NCI-H2171 (cell line): ENCODE measurements at places on chromosomes 3 and 15.

- DNase-seq: no peak
Observed at GRCh38 chr3:180358179-180358578, 243.8 kb upstream of the TTC14 start.

DNA sequence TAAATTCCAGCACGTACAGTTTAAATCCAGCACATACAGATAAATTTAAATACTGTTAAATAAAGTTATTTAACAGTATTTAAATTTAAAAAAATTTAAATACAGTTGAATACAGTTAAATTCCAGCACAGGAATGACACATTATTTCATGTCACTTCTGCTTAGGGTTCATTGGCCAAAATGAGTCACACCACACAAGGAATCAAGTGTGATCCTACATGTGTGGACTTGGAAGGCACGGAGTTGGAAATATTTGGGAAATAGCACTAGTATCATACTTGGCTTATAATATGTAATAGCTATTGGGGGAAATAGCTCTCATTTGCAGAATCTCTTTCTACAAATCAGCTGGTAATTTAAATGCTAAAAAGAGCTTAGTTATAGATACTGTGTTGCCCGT lies 10.6 kb downstream of the RAB7A start:
- DNase-seq: no peak

DNA sequence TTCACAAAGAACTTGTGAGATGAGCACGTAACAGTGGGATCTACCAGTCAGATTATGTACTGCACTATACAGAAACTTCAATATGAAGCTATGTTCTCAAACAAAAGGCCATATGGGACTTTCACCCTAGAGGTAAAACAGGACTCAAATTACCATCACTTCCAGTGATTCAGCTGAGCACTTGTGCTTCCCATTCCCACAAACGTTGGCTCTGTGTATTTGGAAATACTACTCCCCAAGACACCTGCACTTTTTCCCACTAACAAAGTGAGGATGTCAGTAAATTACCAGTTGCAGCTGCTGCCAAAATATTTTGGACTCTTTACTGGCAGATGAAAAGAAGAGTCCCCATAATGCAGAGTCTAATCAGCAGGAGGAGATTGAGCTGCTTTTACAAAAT lies 1570.1 kb downstream of the SI start:
- DNase-seq: peak; percentile 1

DNA sequence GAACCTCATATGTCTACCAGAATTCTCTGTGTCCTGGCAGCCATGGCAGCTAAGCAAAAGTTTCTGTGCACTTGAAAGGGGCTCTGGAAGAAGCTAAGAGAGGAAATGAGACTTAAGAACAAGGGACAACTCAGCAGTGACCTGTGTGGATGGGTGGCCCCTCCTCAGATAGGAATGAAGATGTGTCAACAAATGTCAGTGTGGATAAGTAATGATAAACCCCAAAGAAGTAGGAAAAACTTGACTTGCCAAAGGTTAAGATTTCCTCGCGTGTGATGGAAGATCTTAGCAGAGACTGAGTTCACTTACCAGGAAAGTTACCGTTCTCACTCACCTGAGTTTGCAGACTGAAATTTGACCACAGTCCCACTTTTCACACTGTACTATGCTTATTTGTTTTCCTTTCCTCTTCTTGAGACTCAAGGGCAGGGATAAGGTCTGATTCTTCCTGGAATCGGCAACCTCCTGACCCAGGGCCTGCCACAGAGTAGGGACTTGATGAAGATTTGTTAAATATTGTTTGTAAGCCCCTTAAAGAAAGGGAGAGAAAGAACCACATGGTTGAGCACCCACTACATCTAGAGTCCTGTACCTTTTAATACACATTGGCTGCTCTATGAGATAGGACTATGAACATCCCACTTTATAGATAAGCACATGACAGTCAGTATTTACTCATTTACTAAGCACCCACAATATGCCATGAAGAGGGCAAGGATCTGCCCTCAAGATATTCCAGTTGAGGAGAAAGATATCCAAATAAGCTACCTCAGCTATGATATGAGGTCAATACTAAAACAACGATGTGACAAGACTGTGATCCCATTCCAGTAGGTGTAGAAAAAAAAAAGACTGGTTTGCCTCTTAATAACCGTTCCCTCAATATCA lies 7.3 kb upstream of the HRH1 start:
- DNase-seq: no peak

DNA sequence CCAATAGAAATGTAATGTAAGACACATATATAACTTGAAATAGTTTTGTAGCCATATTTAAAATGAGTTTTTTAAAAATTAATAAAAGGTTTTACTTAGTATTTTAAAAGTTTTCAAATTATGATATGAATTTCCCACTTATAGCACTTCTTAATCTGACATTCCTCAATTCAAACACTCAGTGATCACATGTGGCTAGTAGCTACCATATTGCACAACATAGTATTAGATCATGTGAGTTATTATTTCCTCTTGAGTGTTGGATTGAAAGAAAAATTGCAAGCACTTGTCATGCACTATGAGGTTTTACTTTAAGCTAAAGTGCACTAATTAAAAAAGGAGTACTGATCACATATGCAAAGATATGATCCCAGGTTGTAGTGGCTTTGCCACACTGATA lies 453.4 kb upstream of the ROBO2 start:
- no peak for DNase-seq

DNA sequence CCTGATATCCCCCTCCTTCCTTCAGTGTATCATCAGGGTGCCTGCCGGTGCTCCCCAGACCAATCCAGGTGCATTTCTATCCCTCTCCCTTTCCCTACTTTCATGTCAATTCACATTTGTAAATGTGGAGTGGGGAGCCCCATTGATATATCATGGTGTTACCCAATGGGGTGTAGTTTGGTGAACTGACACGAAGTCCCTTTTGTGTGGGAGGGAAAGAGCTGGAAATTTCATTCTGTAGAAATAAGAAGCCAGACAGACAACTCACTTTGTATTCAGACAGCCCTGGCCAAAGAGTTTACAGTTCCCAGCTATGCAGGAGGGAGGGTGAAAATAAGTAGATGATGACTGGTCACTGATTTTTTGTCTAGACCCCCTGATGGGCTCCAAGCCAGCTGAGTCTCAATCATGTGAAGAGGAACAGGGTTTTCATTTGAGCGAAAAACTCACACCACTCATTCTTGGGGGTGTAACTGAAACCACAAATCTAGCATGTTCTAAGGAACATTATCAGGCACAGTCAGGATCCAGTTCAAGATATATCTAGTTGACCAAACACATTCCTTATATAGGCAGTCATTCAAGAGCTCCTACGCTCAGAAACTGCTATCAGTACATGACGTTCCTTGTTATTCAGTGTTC lies 58.9 kb downstream of the LMCD1 start:
- no peak for DNase-seq

DNA sequence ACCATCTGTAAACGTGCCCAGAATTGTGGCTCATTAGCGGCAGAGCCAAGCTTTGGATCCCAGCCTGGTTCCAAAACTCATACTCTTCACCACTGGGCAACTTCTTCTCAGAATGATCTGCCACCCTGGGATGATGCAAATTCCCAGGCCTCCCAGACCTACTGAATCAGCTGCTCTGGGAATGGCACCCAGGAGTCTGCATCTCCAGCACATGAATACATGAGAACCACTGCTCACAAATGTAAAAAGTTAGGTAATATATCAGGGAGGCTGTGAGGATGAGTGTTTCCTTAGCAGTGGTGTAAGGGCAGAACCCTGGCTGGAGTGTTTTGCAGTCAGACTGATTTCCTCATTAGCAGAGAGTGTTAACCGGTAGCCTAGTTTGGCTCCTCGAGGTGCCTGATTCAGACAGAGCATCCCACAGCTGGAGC lies 94.2 kb downstream of the LIPC start:
- no peak for DNase-seq

- no peak for DNase-seq
Observed at GRCh38 chr3:126937973-126938372, 44.9 kb upstream of the PLXNA1 start.

DNA sequence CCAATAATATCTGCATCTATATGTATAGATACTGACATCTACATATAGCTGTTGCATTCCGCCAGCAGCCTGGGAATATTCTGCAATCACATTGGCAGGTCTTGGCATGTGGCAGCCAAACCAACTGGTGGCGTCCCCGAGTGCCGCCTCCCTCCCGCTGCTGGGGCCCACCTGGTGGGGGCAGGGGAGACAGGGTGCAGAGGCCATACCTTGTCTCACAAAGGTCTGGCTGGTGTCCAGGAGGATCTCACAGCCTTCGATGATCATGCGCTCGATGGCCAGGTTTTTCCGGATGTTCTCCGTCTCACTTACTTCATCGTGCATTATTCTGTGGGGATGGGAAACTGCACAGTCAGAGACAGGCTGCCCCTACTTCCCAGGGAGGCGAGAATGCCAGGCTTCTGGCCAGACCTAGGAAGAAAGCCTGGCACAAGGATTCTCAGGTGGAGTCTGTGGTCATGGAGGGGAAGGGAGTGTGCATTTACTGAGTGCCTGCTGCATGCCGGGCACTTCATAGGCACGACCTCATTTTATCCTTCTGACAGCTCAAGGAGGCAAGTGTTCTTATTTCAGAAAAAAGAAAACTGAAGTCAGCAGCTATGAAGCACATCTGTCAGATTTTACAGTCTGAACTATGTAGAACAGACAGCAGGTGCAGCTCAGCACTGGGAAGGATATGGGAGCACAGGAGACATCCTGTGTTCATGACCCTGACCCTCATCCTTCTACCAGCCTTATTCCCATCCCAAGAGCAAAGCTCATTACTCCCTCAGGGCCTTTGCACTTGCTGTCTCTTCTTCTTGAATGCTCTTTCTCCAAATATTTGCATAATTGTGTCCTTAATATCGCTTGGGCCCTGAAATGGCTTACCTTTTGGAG lies 62.8 kb downstream of the RASGRF1 start:
- peak; percentile 29 for DNase-seq

DNA sequence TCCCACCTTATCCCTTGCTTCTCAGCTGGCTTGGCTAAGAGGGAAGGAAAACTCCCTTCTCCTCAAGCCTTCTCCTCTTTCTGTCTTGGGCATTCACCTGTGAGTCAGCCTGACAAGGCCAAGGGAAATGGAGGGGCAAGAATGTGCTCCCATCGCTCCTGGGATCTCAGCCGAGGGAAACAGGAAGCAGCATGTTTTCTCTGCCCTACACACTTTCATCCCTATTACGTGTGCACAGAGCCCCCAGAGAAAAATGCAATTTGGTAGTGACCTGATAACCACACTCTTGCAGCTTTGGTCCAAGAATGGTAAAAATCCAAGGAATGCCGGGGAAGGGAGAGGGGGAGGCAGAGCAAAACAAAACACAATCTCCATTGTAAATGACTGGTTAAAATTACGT lies 32.9 kb upstream of the MTMR10 start:
- DNase-seq: no peak

GRCh38 chr3:124758851-124759635 lies 28.8 kb downstream of the UMPS start:
- DNase-seq: no peak

DNA sequence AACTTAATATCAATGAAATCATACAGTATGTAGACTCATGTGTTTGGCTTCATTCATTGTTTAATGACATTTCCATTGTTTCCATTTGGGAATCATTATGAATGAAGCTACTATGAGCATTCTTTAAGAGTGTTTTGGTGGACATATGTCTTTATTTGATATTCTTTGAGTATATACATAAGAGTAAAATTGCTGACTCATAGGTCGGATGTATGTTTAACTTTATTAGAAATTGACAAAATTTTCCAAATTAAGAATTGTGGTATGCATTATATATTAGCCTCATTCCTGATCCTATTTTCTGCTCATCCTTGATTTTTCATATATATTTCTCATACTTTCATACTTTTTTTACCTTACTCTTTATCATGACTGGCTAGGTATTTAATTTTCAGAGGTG lies 28.7 kb upstream of the CMC1 start:
- no peak for DNase-seq

DNA sequence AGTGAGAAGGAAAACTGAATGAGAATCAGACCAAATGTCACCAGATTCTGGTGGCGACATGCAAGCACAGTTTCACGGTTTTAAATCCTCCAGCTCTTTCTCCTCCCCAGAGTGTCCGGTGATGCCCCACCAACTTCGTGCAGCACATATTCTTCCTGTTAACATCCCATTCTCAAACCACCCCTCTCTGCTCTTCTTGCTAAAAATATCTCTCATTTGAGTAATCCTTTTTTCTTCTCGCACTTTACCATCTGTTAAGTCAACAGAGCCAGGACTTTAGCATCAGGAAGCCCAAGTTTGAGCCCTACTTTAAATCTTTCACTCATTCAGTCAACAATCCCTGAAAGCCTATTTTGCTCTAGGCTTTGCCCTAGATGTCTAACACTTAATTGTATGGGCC lies 68.2 kb upstream of the VGLL4 start:
- no peak for DNase-seq

- DNase-seq: no peak
Observed at GRCh38 chr3:177463863-177464262, 266.6 kb upstream of the TBL1XR1 start.

- DNase-seq: no peak
Observed at GRCh38 chr3:19392150-19392549, 243.8 kb downstream of the KCNH8 start.

DNA sequence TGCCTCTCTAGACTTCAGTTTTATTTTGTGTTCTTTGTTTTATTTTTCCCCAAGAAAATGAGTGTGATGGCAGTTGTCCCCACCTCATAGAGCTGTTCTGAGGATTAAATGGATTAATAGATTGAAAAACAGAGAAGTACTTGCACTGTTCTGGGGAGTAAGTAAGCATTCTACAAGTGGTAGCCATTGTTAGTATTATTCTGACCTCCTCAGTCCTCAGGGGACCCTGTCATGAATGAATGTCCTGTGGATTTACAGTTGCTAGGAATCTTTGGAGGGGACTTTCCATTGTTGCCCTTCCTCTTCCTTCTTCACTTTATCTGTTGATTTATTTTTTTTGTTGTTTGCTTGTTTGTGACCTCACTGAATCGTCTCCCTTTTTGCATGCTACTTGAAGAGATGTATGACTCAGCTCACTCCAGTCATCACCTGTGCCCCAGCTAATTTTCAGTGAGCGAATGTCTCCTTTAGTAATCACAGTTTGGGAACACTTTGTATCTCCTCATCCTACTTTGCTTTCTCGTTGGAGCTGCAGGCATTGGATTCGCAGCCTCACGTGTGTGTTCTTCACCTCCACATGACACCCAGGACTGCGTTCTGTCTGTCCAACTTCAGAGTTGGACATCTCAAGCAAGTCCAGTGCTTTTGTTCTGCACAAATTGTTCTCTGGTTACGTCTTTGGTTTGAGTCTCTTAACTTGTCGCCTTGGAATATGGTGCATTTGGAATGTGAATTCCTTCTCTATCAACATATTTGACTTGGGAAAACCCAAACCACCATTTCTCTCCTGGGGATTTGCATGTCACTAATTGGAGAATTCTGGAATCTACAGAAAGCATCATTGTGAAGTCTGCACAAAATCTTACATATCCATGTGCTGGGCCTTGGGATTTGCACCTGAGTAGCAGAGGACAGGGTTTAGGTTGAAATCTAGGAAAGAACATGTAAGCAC lies 54.5 kb downstream of the LRTM1 start:
- no peak for DNase-seq

GRCh38 chr3:99172736-99173657 lies 271.5 kb upstream of the DCBLD2 start:
- DNase-seq: peak; percentile 12

GRCh38 chr3:179000659-179001058 lies 71.0 kb downstream of the ZMAT3 start:
- DNase-seq: no peak
